Stimulated activated CD4-positive, alpha-beta T cell treated with anti-CD3 and anti-CD28 coated beads, Interleukin-1b, Interleukin-23, amount 100 ng/mL, for 1 hour (primary cell): ENCODE measurements at places on chromosomes 6 and 20.

- no peak for DNase-seq
Observed at GRCh38 chr6:39330057-39330456, 7.6 kb upstream of the KCNK16 start.

GRCh38 chr6:108948181-108948661 lies 100.0 kb downstream of the ARMC2 start:
- DNase-seq, result no peak

DNA sequence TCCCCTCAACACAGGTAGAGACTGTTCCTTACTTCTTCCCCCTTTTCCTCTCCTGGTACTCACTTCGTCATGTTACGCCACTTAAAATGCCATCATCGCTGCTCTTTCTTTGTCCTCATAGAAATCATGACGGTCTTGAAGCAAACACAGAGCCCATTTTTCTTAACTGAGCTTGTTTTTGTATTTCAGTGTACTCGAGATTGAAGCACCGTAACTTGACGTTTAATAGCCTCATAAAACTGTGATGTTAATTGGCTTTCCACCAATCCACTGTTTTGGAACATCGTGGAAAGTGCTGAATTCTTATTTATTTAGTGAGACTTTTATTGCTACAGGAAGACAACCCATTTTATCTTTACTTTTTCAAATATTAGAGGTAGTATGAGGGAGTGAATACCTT lies 38.7 kb downstream of the DUSP22 start:
- DNase-seq, result no peak

- no peak for DNase-seq
Observed at GRCh38 chr6:158519300-158519699, 40.6 kb upstream of the TMEM181 start.

GRCh38 chr6:49782293-49782692 lies 4.8 kb downstream of the PGK2 start:
- DNase-seq, result no peak

DNA sequence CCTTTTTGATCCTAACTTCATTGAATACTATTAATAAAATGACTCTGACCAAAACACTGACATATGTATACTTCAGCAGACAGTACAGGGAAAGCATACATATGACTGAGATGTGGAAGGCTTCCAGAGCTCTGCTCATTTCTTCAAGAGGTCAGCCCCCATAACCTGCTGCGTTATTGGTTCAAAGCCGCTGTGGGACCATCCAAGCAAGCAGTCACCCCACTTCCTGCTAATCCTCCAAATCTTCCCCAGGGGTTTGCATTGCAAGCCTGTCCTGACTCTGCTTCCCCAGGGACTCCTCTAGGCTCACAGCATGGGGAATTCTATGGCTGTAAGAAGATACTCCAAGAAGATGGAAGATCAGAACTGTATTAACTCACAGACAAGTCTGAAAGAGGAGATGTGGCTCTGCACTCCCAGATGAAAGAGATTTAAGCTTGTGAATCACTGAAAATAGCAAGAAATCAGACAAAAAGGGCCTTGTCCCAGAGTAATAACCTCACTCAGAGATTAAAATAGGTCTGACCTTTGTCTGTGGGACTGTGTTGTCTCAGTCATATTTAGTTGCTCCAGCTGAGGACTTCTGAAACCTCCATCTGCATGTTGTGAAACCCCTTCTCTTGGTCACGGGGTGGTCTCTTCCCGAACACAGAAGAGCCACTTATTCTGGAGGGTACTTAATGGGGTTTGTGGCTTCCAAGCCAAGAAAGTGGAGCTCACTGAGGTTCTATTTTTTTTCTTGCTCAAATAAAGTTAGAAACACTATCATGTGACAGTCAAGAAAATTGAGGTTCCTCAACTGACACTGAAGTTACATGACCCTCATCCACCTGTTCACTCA lies 101.5 kb upstream of the MARCKS start:
- DNase-seq, result no peak

- no peak for DNase-seq
Observed at GRCh38 chr6:69601132-69601531, 195.7 kb downstream of the LMBRD1 start.

DNA sequence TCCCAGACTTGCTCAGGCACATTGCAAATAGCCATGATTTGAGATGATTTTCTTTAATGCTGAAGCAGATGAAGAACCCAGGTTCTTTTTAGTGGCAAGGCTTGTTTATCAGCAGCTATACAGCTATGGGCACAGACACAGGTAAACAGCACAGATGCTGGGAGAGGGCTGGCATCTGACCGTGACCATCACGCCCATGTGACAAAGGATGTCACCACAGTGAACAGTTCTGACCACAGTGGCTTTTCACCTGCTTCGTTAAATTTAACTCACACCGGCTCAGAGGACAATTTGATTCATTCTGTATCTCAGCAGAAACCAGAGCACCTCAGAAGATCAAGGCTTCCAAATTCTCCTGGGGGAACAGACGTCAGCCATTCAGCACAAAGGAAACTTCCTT lies 142.6 kb downstream of the CDH26 start:
- no peak for DNase-seq

DNA sequence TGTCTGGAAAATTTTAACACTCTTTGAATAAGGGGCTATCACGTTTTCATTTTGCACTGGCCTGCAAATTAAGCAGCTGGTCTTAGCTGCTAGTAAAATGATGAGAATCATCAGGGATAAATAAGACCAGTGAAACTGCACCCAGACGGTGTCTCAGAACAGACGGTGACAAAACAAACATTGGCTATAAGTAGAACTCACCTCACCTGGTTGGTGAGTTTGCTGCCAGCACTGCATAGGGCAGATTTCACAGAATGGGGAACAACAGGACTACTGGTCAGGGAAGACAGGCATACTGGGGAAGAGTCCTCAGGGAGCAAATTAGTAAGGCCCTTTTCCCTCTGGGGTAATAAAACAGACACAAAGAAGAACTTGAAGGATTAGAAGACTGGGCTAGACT lies 175.9 kb upstream of the CITED2 start:
- DNase-seq, result no peak

GRCh38 chr6:105091140-105091829 lies 88.5 kb downstream of the POPDC3 start:
- no peak for DNase-seq

DNA sequence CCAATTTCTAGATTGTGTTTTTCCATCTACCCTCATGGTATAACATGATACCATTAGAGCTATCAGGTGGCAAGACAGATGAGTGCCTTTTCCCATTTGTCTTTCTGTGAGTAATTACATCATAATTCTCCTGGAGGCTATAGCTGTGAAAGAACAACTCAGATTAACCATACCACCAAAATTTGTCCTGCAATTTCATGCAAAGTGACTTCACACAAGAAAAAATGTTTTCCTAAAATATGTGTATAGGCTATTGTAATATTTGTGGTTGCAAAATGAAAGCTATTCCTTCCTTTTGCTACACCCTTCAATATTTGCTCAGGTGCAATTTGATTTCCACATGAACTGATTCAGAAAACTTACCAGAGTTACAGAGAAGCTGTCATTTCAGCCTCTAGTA lies 547.7 kb upstream of the ID4 start:
- no peak for DNase-seq

GRCh38 chr20:60263725-60264709 lies 305.8 kb downstream of the CDH26 start:
- DNase-seq, result no peak

- DNase-seq, result no peak
Observed at GRCh38 chr6:109117346-109118035, 22.2 kb downstream of the CEP57L1 start.

DNA sequence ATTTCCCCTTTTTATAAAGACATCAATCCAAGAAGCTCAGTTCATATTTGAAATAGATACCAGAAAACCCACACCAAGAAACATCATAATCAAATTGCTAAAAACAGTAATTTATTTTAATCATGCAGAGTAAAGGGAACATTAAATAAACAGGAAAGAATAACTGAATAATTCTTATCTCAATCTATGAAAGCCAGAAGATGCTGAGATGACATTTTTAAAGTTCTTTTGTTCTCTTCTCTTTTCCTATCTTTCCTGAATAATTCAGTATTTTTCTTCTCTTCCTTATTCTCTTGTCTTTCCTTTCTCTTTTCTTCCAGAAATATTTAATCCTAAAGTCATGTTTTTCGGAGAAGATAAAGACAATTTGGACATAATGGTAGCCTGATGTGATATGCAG lies 259.0 kb upstream of the OPRM1 start:
- no peak for DNase-seq

- DNase-seq, result no peak
Observed at GRCh38 chr6:97048771-97049170, 124.2 kb downstream of the KLHL32 start.

- no peak for DNase-seq
Observed at GRCh38 chr20:52975029-52975732, 3.0 kb downstream of the TSHZ2 start.

DNA sequence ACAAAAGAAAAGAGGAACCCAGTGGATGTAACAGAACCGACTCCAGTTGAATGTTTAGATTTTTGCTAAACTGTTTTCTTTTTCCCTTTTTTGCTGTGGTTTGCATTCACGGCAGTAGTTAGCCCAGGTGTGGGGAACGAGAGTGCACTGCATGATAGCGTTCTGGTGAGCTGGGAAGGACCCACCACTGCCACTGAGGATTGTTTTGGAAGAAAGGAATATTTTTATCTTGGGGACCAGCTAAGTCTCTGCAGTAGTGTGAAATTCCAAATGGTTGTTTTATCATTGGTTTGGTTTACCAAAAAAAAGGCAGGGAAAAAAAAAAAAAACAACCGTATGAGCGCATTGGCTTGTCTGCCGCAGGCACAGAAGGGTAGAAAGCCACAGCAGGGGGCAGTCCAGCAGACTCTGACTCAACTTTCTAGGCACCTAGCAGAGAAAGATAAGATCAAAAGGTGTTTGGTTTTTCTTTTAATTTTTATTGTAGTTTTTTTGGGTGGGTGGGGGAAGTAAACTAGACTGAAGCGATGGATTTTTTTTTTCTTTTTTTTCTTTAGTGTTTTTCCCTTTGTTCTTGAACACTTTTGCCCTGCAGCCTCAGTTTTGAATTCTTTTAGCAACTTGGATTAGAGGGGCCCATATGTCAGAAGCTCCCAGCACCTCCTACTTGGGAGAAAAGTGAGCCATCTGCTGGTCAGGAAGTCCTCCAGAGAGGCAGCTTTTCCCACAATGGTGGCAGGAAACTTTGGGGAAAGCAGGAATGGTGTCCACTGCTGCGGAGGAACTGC lies 13.5 kb upstream of the RAB5IF start:
- DNase-seq, result no peak

- no peak for DNase-seq
Observed at GRCh38 chr6:7050872-7051779, 56.6 kb upstream of the RREB1 start.

DNA sequence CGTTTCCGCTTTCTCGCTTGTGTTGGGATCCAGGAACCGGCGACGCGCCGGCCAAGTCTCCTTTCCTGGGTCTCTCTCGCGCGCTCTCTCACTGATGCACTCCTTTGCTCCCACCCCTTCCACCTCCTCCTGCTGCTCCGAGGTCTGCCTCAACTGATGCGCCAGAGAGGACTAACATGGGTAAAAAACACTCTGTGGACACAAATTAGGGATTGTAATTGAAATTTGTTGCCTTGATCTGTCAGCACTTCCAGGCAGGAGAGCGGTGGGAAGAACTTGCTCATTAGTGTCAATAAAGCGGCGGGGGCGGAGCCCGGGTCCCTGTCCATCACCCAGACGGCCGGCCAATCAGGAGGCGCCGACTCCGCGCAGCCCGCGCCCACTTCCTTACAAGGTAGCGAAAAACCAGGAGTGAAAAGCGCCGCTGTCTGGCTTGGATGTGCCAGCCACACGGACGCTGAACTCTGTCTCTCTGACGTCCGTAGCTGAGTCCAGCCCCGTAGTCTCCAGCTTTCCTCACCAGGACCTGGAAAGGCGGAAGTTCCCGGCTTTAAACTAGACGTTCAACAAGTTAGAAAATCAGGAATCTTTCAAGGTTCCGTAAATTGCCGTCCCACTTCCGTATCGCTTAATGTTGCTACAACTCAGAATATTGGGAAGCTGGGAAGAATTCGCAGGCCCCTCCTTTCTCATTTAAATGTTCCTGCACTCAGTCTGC lies at the start of gene TBX18:
TSS of gene TBX18 (minus strand) at position 267 of the 718 bp plus-strand sequence. CDS start 417 bp downstream, outside the sequence.
- DNase-seq, result no peak

- no peak for DNase-seq
Observed at GRCh38 chr6:36633370-36633769, 39.2 kb downstream of the SRSF3 start.

DNA sequence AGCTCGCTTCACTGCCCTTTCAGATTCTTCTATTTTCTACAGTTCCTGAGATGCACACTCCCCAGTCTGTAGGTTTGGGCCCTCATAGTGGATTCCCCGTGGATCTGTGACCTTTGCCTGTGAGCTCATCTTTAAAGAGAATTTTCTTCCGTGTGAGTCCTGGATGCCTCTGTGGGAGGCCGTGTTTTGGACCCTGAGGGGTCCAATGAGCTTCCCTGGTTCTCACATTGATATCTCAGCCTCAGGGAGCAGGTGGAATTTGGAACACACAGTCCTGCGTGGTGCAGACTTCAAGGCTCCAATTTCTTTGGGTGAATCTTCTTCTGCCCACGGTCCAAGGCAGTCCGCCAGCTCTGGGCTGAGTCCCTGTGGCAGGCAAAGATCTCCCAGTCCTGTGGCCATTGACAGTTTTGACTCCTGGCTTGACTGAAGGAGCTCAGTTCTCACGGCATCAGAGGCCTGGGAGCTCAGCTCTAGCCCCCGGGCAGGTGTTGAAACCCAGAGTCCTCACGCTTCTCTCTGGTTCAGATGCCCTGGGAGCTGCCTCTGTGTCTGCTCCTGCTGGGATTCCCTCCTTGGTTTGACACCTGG lies 61.0 kb downstream of the PSMG4 start:
- DNase-seq, result no peak

DNA sequence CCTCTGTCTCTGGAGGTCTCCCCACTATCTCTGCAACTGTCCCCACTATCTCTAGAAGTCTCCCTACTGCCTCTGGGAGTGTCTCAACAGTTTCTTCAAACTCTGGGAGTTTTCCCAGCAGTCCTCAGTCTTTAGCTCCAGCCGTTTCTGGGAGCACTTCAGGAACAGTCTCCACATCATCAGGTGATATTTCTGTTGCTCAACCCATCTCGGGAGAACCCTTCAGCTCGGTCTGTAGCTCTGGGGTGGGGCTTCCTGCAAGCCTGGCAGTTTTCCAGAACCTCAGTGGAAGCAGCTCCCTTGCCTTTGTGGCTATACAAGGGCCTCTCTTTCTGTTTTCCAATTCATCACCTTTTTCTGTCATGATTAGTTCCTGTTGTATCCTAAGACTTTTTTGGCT lies 3.0 kb upstream of the SFTA2 start:
- DNase-seq, result no peak

DNA sequence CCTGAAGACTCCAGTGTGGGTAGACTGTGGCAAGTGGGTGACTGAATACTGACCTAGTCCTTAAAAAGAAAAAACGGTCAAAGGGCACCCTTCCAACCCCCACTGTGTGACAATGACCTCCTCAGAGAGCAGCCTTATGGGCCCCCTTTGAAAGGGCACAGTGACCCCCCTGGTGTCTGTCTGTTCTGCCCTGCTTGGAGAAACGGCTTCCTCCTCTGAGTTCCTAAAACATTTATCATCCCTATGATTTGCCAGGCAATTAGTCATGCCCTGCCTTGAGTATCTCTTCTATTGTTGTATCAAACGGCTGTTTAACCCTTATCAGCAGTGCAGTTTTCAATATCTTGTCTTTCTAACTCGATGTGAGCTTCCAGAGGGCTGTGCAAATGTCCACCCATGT lies 21.0 kb upstream of the STX16 start:
- no peak for DNase-seq
